Stimulated activated CD8-positive, alpha-beta memory T cell treated with anti-CD3 and anti-CD28 coated beads, Interleukin-2, amount 100 ng/mL, for 48 hours (primary cell): ENCODE measurements at places on chromosomes 1 and 21.

DNA sequence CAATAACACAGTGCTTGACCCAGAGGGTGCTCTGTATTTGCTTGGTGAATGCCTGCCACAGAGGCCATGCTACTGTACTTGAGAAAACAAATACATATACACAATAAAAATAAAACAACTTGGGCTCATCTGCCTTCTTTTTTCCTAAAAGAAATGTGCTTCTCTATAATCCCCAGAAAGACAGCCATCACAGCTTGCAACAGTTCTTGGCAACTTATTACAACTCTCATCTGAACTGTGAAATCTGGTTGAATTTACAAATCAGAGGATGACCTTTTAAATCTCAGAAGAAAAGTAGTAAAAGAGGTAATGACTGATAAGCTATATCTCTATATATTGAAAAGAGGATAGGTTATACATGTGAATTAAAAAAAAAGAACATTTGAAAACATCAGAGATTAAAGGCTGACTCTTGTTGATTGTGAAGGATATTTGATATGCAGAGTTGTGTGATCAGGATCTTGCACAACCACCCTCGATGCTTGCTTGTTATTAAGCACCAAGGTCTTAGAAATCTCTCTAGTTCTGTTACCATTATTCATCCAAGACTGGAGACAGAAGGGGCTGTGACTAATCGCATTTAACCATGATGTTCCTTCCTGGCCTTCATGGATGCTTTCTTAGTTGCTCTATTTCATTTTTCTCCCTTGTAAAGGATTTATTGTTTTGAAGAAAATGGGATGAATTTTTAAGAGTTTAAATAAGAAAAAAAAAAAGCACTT, 213.4 kb downstream of the APP start:
- DNase-seq: no peak

- no peak for DNase-seq
Observed at GRCh38 chr1:11781297-11781696, 19.3 kb downstream of the C1orf167 start.

DNA sequence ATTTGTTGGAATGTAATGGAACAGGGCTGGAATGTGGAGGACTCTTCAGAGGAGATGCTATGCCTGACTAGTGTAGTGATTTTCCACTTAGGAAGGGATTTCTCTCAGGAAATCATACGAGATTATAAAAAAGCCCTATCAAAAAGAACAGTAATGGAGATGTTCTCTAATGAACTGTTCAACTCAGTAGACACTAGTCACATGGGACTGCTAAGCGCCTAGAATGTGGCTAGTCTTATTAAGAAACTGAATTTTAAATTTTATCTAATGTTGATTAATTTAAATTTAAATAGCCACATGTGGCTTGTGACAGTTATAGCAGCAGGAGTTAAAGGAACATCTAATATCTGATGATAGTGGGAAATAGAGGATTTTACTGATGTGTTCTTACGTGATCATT, 94.0 kb downstream of the SLC35F3 start:
- no peak for DNase-seq

DNA sequence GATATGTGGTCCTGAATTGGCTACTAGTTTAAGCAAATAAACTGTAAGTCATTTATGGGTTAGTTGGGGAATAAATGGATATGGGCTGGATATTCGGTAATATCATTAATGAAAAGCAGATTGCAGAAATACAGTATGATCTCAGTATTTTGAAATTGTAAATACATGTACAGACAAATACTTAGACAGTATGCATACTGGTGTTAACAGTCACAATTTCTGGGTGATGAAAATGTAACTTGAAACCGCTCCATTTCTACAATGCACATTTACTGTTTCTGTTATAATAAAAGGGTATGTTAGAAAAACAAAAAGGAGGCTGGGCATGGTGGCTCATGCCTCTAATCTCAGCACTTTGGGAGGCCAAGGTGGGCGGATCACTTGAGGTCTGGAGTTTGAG, 28.0 kb downstream of the BLZF1 start:
- DNase-seq: no peak

DNA sequence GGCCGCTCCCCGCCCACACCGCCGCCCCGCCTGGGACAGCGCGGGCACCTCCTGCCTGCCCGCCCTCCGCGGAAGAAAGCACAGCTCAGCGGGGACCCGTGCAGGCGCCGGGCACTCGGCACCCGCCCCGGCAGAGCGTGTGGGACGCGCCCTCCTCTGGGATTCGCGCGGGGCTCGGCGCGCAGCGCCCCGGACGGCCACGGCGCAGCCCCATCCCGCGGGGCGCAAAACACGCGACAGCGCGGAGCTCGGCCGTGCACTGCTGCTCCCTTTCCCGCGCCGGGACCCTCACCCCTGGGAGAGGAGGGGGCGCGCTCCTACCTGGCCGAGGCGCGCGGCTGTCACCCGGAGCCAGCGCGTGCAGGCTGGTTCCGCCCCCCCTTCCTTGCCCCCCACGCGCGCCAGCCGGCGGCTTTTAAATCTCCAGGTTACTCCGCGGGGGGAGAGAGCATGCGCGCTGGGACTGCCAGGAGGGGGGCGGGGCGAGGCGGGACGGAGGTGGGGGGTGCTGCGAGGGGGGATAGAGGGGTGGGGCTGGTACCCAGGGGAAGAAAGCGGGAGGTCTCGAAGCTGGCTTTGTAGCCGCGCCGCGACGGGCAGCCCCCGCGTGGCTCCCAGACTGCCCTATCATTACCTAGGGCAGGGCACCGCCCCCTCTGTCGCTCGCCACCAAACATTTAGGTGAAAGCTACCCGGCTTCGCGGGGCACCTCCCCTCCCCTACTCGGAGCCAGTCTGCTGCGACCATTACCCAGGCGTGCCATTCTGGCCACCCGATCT, at the start of gene SLC45A3:
SLC45A3 (minus strand) TSS at position 437 of the 779 bp plus-strand sequence. CDS start 15,853 bp downstream, outside the sequence.
- peak; percentile 33 for DNase-seq

GRCh38 chr1:202807451-202807925, 733 bp downstream of the KDM5B start:
- peak; percentile 13 for DNase-seq

DNA sequence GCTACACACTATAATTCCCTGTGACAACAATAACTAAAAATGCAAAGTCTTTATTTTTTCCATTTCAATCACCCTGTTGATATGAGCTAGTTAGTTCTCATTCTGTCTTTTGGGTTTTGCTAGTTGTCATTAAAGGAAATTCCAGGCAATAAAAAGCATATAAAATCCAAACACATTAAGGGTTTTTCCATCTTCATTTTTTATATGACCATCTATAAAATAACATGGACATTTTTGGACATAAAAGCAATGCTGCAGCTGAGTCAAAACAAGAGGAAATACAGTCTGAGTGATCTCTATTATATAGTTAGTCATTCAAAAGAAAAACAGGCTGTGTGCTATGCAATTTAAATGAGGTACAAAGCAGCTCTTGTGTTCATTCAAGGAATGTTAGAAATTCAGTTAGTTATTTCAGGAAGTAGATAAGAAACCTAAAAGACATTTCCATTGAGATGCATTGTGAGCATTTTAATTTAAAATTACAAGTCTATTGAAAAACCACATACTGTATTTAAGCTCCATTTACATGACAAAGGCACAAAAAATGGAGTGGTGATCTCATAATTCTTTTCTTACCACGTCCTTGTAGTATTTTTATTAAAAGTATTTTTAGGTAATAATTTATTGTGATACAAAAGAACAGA, 67.3 kb upstream of the BCL10 start:
- no peak for DNase-seq

GRCh38 chr1:153617663-153618062, 1.5 kb upstream of the S100A14 start:
- DNase-seq: peak; percentile 64

DNA sequence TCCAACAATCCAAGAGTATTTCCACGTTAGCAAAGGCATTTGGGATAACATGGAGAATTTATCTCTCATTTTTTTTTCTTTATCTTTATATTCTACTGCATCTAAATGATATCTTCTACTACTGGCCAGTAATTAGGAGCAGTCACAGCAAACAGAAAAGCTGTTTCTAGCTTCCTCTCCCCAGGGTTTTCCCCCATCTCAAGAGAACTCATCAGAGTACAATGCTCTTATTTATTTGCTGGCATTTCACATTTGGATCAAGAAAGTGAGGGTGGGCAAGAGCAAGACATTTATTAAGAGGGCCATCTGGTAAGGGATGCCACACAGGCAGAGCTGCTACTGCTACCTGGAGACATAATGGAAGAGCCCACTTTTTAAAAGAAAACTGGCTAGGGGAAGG, 368.2 kb downstream of the USH2A start:
- no peak for DNase-seq

DNA sequence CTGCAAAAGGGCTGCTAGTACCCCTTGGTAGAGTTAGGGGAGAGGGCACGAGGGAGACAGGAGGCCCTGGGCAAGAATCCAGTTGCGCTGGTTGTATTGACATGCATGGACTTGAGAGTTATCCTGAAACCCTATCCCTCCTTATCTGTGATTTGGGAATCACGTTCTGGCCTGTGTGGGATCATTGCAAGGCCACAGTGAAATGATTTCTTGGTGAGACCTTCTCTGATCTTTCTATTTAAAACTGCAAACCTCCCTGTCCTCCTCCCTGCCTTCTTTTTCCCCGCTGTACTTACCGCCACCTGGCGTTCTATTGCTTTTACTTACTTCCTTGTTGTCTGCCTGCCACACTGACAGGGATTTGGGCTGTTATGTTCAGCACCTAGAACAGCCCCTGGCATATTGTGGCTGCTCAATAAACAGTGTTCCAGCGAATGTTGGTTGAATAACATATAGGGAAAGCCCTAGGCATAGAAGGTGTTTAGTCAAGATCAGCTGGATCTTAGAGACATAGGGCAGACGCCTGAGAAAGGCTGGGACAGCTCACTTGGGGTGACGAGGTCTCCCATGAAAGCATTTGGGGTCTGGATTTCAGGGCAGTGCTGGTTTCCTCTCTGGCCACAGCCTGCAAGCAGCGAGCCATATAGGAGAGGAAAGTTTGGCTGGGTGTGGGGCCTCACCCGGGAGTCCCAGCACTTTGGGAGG, 25.6 kb downstream of the ALPL start:
- no peak for DNase-seq

DNA sequence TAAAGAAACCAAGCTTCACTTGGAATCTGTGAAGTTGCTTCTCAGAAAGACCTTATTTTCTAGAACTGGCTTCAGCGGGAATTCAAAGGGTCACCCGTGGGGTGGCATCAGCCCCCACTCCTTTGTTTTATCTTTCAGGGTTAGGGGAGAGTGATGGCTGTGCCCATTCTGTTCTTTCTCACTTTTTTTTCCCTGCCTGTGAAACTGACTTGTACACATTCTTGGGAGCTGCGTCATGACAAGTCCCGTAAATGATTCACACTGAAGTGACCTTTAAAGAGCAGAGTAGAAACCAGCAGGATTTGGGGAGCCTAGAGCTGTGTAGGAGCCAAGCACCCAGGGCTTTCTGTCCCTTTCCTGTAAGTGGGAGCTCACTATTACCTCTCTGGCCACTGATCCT, 43.8 kb downstream of the SLC44A3 start:
- no peak for DNase-seq

- DNase-seq: no peak
Observed at GRCh38 chr1:50279622-50280330, 143.5 kb downstream of the DMRTA2 start.

DNA sequence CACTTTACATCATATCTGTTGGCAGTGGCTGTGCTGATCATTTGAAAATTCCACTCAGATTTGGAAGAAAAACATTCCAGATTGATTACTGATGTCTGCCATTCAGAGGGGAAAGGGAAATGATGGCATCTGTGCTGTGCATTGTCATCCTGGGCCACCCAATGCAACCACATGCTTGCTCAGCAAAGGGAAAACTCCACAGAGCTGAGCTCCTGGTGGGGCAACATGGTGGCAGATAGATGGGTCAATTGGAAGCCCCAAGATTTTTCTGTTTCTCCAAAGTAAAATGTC, 11.8 kb downstream of the OXCT2 start:
- no peak for DNase-seq

GRCh38 chr1:69499203-69499803, 68.4 kb upstream of the LRRC7 start:
- no peak for DNase-seq

DNA sequence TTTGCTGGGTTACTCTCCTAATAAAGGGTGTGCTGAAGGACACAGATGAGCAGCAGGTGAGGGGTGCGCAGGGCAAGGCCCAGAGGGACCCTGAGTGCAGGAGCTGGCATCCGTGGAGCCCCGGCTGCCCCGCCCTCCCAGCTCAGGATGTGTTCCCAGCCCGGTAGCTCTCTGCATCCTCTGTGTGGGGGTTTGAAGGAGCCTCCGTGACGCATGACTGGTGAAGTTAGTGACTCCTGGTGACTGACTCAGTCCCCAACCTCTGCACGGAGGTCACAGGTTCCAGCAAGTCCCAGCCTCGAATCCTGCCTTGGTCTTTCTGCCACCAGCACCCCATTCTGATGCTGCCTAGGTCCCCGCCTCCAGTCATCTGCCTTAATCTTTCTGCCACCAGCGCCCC, 21.6 kb upstream of the TSPEAR start:
- no peak for DNase-seq

DNA sequence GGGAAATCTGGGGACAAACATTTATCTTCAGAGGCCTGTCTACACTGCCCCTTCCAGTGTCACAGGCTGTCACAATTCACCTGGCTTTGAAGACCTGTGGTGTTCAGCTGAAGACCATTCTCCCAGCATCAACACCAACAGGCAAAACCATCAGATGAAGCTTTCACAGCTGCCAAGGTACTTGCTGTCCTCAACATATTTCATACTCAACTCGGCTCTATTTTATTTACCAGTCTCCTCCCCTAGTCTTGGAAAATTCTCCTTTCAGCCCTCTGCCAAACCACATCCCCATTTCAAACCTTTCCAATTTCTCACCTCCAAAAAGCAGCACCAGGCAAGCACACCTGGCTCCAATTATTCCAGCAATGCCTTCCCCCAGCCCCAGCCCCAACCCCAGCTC, 108.8 kb downstream of the TGFBR3 start:
- no peak for DNase-seq

DNA sequence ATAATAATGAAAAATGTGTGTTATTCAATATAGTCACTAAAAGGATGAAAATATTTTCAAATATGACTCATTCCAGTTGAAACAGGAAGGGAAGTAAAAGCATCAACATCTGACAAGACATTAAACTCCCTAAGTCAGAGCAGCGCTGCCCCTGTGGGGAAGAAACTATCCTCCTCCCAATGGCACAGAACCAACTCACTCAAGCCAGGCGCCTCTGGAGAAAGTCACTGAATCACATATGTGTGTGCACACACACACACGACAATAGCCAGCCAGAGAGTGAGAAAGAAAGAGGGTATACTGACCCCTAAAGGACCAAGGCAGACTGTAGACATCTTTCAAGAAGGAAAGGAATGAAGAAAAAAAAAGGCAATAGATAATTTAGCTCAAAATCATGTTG, 126.9 kb downstream of the SETD4 start:
- no peak for DNase-seq

GRCh38 chr21:17613242-17613676, 558 bp upstream of the BTG3 start:
- DNase-seq: peak; percentile 1

DNA sequence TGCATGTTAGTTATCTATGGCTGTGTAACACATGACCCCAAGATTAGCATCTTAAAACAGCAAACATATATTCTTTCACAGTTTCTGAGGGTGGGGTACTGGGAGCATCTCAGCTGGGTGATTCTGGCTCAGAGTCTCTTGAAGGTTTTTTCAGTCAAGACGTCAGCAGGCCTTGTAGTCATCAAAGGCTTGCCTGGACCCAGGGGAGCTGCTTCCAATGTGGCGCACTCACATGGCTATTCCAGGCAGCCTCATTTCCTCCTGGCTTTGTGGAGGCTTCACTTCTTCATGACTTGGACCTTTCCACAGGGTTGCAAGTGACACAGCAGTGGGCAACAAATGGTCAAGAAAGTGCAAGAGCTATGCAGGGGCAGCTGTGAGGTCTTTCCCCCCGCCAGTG, 114.7 kb downstream of the ACTL8 start:
- DNase-seq: no peak
